ENCODE measurements at places on chromosomes 2 and 18. TPM values are rescaled to one million over a fixed set of nuclear protein-coding genes. Genes with fewer than 3 reads are reported as not detected.
A peak's percentile ranks its signal among the peaks of the same experiment; 100 is the strongest.

The SSB gene
- 80.3 TPM for polyA plus RNA-seq

The SLC9A2 gene
- not detected for polyA plus RNA-seq

The COL3A1 gene
- polyA plus RNA-seq, result 900 TPM

The IKZF2 gene
- 1.4 TPM for polyA plus RNA-seq

- DNase-seq, result no peak
These were observed 89.6 kb downstream of the BCL2 start for GRCh38 chr18:63229971-63230370.

DNA sequence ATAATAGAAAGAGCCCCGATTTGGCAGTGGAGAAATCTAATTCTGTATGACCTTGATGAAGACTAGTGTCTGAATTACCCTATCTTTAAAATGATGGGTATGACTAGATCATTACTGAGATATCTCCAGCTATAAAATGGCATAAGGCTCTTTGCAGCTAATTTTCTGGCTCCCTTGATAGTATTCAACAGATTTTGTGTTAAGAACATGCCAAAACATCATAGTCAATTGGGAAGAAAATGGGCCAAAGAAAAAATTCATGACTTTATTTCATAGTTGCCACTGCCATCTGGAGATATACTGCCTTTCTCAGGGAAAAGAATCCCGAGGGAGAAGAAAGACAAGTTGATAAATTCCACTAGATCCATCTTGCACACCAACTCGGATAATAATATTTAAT lies 1618.7 kb downstream of the LRP1B start:
- no peak for DNase-seq

GRCh38 chr2:63983986-63984605 lies 35.1 kb downstream of the VPS54 start:
- peak; percentile 31 for DNase-seq

GRCh38 chr18:13273800-13274199 lies 55.2 kb downstream of the LDLRAD4 start:
- DNase-seq, result no peak

DNA sequence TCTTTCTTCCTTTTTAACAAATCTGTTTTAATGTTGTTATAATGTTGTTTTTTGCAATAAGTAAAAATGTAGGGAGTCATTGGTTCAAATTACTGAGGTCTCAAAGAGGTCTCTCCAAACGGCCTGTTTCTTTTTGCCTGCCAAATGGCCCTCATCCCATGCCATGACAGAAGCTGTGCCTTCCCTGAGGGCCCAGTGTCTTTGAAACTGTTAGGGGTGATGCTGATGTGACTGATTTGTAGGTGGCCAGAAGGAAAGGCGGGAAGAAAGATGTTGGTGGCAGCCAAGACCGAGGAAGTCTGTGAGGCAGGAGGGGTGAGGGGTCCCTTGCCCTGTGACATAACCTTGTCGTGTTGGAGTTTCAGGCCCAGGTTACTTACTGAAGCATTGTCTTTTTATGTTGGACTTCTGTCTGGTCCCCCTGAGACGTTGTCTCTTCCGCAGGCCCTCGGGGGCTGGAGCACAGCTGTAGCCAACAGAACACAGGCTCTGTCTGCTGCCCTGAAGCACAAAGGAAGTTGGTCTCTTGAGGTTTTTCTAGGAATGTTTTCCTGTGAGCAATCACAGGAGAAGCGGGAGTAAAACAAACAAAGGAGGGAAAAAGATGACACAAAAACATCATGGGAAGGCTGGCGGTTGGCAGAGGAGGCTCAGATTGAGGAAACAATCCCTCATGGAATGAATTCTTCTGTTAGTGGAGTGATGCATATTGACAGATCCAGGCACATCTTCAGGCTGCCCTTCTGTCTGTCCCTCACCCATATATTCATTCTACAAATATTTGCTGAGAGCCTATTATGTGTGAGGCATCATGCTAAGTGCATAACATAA lies 4.9 kb upstream of the ST3GAL5 start:
- no peak for DNase-seq

DNA sequence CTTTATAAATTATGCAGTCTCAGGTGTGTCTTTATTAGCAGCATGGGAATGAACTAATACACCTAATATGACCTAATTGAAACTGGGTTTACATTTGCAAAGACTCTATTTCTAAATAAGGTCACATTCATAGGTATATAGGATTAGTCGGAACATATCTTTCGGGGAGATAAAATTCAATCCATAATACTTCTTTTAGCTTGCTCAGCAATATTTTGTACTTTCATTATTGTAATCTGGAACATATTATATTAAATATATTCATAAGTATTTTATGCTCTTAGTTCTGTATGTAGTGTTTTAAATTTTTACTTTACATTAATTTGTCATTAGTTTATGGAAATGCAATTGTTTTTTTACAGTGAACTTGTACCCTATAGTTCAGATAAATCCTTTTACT lies 927.7 kb downstream of the CCDC85A start:
- DNase-seq, result no peak

- no peak for DNase-seq
These were observed 13.1 kb downstream of the RBBP8 start for GRCh38 chr18:22946217-22946616.

GRCh38 chr2:170966648-170967396 lies 37.8 kb downstream of the GORASP2 start:
- peak; percentile 65 for DNase-seq

GRCh38 chr2:57523304-57523703 lies 523.3 kb upstream of the VRK2 start:
- no peak for DNase-seq
